Inflammatory macrophage treated with lipopolysaccharide for 1 hour (primary cell): ENCODE measurements at places on chromosomes 4 and X.

GRCh38 chr4:4424499-4425115, 37.7 kb downstream of the NSG1 start:
- no peak for DNase-seq

- no peak for DNase-seq
Measured at GRCh38 chrX:71579990-71580380, 1.7 kb downstream of the GCNA start.

- DNase-seq = no peak
Measured at GRCh38 chrX:103722505-103722904, 11.8 kb downstream of the TMEM31 start.

DNA sequence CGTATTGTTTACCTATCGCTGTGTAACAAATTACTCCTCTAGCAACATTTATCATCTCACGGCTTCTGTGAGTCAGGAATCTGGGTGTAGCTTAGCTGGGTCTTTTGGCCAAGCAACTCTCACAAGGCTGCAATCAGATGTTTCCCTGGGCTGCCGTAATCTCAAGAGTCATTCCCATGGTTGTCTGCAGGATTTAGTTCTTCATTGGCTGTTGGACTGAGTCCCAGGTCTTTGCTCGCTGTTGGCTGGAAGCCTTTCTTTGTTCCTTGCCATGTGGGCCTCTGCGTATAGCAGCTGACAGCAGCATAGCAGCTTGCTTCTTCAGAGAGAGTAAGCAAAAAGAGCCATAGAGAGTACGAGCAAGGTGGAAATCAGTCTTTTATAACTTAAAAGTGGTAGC, 16.8 kb downstream of the POLR2B start:
- no peak for DNase-seq

DNA sequence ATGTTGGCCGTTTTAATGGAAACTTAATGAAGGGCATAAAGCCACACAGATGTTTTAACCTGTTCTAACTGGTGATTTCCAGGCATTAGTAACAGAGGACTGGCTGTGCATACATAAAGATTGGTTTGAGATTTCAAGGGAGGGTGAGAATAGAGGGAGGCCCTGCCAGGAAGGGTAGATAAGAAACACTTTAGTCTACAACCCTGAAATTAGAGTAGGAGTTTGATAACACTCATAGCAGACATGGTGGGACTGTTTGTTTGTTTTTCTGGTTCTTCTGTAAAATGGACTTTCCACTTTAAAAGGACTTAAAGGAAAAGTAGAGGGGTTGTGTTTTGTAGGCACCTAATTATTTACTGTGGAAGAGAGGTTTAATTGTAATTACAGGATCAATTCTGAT, 16.2 kb downstream of the SLC4A4 start:
- DNase-seq = no peak

GRCh38 chrX:131728295-131729145, 184.6 kb downstream of the OR13H1 start:
- no peak for DNase-seq

DNA sequence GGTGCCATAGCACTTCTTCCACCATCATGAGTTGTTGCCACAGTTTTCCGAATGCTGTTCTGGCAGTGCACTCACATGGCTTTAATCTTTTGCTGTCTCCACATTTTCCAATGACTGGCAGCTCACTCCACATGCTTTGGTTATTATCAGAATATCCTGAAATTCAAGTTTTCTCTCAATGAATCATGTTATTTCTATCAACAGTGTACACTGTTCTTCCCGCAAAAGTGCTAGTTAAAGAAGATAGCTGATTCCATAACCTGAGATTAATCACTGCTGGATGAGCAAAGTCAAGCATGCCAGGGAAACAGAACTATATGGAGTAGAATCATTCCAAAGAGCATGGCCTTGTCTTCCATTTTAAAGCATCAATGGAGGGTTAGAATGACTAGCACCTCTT, 14.6 kb upstream of the IL13RA2 start:
- no peak for DNase-seq

GRCh38 chr4:21134994-21135393, 434.7 kb downstream of the PACRGL start:
- no peak for DNase-seq

GRCh38 chrX:129719931-129720530, 18.7 kb upstream of the XPNPEP2 start:
- DNase-seq = no peak

DNA sequence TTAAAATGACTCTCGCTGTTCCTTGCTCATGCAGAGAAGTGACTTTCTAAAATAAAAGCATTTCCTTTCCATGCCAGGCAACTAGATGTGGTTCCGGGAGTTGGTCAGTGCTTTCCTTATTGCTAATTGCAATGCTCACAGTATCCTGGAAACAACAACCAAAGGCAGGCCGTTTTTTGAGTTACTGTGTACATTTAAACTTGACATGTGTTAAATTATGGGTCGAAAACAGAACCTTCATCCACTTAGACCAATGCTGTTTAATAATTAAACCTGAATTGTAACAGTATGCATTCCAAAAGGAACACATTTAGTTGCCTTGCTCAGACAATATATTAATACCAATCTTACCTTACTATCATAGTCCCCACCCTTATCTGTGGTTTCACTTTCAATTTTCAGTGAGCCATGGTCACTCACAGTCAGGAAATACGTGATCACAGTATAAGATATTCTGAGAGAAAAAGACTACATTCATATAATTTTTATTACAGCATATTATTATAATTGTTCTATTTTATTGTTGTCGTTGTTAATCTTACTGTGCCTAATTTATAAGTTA, 102.6 kb downstream of the HS6ST2 start:
- no peak for DNase-seq

GRCh38 chr4:88010966-88011365, 3.5 kb downstream of the PKD2 start:
- peak; percentile 32 for DNase-seq

DNA sequence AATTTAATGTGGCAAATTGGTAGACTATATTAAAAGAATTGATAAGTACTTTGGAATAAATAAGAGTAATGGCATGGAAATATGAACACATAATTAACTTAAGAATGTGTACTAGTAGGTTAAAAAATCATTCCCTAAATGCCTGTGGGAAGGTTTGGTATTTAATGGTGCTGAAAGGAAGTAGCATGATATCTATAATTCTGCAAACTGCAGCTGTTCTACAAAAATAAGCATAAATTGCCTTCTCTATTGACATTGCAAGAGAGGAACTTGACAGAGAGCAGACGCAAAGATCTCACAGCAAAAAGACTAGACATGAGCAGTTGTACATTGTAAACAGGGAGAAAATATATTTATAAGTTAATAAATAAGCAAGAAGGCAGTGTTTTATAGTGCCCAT, 752.5 kb upstream of the PCDH10 start:
- no peak for DNase-seq

GRCh38 chr4:67328018-67328278, 217.4 kb downstream of the CENPC start:
- DNase-seq = no peak

- DNase-seq = no peak
Measured at GRCh38 chr4:81970454-81970853, 403.3 kb downstream of the HNRNPD start.

DNA sequence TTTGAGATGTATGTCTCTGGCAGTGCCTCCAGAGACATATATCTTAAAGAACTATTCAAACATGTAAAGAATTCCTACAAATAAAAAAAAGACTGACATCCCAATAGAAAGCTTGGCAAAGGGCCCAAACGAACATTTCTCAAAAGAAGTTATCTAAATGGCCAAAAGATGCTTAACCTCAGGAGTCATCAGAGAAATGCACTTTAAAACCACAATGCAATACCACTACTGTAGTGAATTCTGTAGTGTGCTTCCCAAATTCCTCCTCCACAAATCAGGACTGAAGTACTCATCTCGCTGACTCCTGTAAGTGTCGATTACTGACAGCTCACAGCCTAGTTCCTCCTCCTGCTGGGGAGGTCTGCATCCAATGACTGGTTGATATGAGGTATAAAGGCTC, 129.0 kb upstream of the MAMLD1 start:
- no peak for DNase-seq

DNA sequence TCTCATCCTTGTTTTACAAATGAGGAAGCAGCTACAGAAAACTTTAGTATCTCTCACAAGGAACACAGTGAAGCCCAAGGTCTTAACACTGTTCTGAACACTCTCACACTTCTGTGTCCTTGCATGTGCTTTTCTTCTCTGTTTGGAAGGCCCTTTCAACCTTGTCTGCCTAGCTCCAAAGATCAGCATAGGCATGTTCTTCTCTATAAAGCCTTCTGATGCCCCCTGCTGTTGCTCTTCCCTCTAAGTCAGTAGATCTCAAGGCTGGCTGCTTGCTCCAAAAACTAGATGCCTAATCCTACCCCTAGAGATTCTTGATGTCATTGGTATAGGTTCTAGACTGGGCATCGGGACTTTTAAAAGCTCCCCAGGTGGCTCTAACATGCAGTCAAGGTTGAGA, 5.9 kb downstream of the APOO start:
- DNase-seq = peak; percentile 75

GRCh38 chr4:83589279-83589678, 53.4 kb downstream of the GPAT3 start:
- no peak for DNase-seq

DNA sequence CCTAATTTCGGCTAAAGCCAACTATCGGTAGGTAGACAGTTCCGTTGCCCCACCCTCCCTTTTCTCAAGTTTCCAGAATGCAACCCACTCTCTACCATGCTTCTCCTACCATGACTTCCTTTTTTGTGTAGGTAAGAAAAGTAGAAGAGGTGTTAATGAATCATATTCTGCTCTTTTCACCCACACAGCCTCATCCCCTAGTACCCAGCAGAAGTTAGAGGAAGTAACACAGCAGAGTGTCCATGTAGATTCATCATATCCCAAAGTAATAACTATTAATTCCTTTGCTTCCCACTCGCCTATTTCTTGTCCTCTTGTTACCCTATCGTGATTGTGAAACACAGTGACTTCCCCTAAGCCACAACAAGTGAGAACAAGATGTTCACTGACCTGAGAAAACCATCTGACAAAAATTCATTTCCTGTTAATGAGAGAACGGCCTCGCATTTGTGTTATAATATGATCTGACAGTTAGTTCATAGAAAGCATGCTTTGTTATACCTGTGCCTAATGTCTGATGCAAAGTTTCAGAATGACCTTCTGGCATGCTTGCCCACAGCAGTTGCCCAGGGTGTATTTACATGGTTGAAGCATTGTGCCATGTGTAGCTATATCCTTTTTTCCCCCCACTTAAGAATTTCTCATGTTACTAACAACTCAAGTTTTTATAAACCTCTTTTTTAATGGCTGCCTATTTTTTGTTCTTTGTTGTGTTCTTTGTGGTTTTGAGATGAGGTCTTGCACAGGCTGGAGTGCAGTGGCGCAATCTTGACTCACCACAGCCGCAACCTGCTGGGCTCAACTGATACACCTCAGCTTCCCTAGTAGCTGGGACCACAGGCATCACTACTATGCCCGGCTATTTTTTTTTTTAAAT, 185.6 kb downstream of the RAP1GDS1 start:
- DNase-seq = peak; percentile 34

GRCh38 chr4:36709991-36710390, 428.6 kb downstream of the DTHD1 start:
- DNase-seq = no peak

- no peak for DNase-seq
Measured at GRCh38 chr4:36099509-36099908, 144.8 kb downstream of the ARAP2 start.

DNA sequence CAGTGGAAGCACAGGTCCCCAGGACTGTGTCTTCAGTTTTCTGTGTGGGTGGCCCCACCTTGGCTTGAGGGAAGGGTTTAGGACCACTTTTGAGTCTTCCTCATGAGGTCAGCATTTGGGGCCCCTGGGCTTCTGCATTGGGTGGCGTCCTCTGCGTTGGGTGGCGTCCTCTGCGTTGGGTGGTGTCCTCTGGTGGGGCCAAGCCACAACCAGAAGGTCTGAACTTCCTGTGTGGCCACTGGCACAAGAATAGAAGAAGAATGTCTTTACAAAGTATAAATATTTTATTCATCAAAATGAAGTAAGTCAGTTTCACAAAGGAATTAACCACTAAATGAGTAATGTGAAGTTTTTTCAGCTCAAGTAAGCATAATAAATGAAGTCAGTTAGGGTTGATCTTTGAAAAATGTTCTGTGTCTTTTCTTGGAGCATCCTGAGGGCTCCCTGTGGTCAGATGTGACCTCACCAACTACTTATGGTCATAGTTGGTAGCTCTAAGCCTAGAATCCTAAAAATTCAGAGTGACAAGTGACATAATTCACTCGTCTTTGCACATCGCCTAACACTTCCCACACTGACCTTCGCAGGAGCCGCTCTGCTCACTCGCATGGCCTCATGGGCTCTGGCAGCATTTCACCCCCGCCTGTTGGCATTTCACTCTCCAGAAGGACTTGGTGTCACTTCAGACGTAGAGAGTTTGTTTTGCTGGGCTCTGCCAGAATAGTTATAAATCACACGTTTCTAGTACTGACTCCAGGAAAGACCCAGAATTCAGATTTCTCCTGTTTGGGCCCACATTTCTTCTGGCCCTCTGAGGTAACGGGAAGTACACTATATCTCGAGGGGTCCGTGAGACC, 39.0 kb upstream of the HGFAC start:
- peak; percentile 28 for DNase-seq

DNA sequence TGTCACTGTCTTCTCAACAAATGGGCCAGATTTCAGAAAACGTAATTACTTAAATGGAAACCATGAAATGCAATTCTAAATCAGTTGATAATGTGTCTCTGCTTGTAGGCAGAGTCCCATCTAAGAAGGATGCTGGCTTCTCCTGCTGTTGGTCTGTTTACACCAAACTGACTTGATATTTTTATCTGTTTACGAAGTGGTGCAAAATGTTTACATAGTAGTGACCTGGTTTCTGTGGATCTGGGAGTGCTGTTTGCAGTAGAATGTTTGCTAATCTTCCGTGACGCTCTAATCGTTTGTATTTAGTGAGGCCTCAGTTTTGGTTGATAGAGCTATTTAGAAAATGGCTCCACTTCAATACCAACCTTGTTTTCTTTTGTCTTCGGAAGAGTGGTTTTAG, 213.5 kb downstream of the VEGFC start:
- DNase-seq = no peak

GRCh38 chr4:73894001-73894400, 24.8 kb downstream of the CXCL1 start:
- no peak for DNase-seq

DNA sequence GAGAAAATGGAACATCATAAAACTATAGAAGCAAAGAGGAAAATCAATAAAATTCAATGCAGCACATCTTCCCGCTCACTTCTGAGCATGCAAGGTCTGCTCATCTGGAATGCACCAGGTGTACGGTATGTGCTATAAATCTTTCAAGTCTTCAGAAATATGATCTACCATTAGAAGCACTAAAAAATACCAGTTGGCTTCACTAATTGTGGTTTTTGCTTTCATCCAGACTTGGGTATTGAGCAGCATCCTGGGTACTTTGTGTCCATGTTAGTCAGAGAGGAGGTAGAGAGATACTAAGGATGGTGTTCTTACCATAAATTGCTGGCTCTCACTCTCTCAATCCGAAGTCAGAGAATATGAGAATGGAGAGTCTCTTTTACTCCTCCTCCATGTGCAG, 477.1 kb downstream of the PPARGC1A start:
- no peak for DNase-seq

- DNase-seq = no peak
Measured at GRCh38 chr4:82718162-82718940, 80.2 kb downstream of the SCD5 start.

- no peak for DNase-seq
Measured at GRCh38 chr4:2932951-2933565, 30.1 kb downstream of the NOP14 start.
